ENCODE measurements at places on chromosomes 1 and 21.
A peak's percentile ranks its signal among the peaks of the same experiment; 100 is the strongest.

- no peak for DNase-seq
These were observed 62.0 kb downstream of the SLC44A5 start for GRCh38 chr1:75548721-75549480.

DNA sequence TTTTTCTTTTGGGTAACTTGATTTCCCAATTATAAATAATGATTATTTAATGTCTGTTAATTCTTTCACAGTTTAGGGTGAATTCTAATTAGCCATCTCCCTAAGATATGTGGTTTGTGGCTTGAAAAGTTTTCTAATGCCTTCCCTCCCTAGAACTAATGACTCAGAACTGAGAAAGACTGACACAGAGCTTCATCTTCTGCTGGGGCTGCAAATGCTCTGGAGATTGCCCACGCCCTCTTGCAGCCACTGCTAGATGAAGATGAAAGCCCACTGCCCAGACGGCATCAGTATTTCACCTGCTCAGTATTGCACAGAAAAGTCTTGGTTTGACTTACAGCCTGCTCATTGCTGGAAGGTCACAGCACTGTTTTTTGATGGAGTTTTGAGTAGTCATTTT lies 101.5 kb downstream of the ST6GALNAC3 start:
- DNase-seq = no peak

DNA sequence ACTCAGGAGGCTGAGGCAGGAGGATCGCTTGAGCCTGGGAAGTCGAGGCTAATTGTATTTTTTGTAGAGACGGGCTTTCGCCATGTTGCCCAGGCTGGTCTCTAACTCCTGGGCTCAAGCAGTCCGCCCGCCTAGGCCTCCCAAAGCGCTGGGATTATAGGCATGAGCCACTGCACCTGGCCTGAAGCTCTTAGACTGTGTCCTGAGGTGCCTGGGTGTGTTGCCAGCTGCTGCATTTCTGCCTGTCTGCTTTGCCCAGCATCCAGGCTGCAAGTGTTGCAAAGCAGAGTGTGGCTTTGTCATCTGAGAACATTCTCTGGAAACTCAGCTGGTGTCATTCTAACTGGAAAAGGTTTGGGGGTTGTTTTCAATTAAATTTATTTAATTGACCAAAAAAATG lies 105.0 kb downstream of the HUNK start:
- DNase-seq = peak; percentile 56

DNA sequence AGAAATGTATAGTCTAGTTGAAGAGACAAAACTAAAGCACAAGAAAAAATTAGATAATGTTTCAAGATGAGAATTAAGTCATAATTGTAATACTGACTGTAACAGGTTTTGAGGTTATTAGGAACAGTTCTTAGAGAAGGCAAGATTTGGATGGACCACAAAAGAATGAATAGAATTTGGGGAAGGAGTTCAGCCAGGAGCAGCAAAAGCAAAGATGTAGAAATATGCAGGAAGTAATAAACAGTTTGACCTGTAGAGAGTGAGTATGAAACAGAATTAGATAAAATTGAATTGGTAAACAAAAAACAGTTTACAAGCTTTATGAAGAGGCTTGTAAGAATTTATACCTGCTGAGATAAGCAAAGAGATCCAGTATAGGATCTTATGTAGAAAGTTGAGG lies 16.3 kb downstream of the VPS45 start:
- no peak for DNase-seq

DNA sequence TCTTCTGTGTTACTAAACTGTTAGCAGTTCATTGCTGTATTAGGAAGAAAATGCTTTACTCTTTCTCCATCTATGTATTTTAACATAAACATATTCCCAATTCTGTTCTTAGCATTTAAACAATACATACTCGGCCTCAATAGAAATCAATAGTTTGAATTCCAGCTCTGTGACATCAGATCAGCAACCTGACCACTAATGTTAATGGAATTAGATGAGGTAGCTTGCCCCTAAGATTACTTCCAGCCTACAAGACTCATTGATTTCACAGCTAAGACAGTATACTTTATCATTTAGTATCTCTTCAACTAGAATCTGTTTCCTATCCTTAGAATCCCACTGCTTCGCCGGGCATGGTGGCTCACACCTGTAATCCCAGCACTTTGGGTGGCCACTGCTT lies 38.9 kb downstream of the EPRS1 start:
- DNase-seq = no peak

DNA sequence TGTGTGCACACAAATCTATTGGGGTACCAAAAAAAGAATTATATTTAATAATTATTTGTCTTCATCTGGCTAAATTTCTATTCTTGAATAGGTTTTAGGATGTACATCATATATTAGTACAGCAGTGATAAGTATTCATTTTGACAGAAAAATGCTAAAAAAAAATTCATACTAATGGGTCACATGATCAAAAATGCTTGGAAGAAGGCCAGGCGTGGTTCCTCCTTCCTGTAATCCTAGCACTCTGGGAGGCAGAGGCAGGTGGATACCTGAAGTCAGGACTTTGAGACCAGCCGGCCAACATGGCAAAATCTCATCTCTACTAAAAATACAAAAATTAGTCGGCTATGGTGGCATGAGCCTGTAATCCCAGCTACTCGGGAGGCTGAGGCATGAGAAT lies 26.9 kb upstream of the PTGFRN start:
- DNase-seq = no peak

DNA sequence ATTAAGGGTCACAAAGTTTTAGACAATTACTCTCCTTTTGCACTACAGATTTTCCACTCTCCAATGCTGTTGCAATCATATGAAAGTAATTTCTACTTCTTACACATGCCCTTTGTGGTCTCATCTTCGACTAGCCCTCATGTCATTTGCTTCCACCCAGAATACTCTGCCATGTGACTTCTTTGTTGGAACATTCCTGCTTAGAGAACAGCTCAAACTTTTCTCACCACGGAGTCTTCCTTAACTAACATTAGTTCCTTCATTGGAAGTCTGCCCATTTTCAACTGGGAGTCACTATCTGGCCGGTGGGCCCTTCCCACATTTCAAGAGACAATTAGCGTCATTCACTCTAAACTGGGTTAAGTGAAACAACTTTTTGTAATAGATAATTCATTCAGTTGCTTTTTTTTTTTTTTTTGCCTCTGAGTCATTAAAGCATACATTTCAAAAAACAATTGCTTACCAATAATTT lies 142.6 kb upstream of the PALMD start:
- no peak for DNase-seq

DNA sequence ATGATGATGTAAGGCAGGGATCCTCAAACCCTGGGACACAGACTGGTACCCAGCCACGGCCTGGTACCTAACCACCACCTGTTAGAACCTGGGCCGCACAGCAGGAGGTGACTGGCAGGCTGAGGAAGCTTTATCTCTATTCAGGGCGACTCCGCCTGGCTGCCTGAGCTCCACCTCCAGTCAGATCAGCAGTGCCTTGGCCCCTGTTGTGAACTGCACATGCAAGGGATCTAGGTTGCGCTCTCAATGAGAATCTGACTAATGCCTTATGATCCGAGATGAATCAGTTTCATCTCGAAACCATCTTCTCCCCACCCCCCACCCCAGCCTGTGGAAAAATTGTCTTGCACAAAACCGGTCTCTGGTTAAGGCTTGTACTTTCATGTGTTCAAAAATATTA lies 4.2 kb downstream of the RNPC3 start:
- DNase-seq = no peak

GRCh38 chr1:159142391-159142663 lies 29.1 kb upstream of the CADM3 start:
- DNase-seq = no peak

DNA sequence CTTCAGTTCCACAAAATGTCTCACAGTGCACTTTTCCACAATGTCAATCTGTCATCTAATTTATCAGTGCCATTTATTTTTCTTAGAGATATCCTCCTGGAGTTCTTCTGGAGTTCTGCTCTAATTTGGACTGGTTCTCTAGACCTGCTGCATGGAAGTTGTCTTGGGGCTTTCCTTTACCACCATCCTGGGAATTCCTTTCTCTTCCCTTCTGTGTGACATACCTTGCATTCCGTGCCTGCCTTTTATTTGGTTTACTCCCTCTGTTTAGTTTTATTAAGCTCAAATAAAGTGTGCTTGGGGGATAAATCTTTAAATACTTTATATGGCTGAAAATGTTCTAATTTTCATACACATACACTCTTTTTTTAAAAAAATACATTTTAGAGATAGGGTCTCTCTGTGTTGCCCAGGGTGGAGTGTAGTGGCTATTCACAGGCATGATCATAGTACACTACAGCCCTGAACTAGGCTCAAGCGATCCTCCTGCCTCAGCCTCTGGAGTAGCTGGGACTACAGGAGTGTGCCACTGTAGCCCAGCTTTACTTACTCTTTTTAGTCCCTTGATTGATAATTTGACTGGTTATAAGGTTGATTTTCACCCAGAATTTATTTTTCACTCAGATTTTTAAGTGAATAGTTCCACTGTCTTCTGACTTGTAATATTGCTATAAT lies 14.4 kb downstream of the MTF2 start:
- no peak for DNase-seq

GRCh38 chr21:25759573-25759972 lies 24.8 kb downstream of the GABPA start:
- no peak for DNase-seq

DNA sequence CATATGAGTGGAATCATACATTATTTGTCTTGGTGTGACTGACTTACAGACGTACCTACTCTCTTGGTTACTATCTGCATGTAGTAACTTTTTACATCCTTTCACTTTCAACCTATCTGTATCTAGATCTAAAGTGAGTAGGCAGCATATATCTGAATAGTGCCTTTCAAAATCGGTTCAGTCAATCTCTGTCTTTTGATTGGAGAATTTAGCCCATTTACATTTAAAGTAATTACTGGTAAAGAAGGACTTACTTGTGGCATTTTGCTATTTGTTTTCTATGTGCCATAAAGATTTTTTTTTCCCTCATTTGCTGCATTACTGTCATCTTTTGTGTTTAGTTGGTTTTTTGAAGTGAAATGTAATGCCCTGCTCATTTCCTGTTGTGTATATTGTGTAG lies 14.2 kb downstream of the UTS2 start:
- no peak for DNase-seq

DNA sequence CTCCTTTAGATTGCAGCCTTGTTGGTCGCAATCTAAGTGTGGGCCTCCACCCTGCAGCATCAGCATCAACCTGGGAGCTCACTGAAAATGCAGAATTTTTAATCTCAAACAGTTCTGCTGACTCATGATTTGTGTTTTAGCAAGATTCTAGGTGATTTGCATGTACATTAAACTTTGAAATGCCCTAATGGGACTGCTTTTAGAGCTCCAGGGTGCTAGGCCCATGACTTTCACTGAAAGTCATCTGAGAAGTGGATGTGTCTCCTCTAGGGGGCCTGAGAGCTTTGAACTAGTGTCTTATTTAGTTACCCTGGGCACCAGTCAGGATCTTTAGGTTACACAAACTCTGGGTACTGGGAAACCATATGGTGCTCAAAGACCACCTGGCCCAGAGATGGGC lies 9.0 kb downstream of the TRIM67 start:
- peak; percentile 56 for DNase-seq

DNA sequence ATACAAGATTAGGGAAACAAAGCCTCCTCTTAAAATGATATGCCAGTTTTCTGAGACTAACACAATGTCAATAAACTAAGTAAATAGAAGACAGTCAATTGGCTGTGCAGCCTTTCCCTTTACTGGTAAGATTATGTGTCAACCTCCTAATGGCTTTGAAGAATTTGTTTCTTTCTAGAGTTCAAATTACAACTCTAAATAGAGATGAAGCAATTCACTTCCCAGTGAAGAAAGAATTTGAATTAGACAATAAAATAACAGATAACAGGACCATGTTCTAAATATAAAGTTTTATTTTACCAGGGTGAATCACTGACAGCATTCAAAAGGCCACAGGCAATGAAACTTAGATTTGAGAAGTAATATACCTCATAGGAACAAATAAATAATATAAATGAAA lies 680.3 kb downstream of the PLA2G4A start:
- no peak for DNase-seq

All from NCI-H524 (cell line).